ENCODE measurements at places on chromosomes 7 and 10.

GRCh38 chr7:2542011-2542915 is 13.1 kb downstream of the BRAT1 start:
- DNase-seq, result no peak

- no peak for DNase-seq
Observed at GRCh38 chr10:48811461-48811860, 126.8 kb downstream of the WDFY4 start.

- no peak for DNase-seq
Observed at GRCh38 chr7:71430246-71430645, 298.3 kb downstream of the GALNT17 start.

- no peak for DNase-seq
Observed at GRCh38 chr10:45379891-45380540, 6.0 kb downstream of the ALOX5 start.

GRCh38 chr7:85775431-85775830 is 588.6 kb upstream of the SEMA3D start:
- no peak for DNase-seq
